ENCODE measurements at places on chromosomes 6 and 20.

DNA sequence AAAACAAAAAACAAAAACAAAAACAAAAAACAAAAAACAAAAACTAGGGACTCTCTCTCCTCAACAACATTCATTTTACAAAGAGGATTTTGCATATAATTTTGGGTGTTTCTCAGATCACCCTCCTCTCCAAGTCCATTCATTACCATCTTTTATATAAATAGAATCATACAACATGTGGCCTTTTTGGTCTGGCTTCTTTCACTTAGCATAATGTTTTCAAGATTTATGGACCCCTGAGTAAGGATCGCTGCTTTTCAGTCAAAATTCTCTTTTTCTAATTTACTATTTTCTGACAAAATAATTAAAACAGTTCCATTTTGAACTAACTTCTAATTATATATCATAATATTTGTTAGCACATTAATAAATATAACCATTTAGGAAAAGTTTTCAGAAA is 94.8 kb downstream of the UBE3D start:
- no peak for DNase-seq

- no peak for DNase-seq
These were observed 173.3 kb downstream of the PTPRK start for GRCh38 chr6:128347123-128347522.

GRCh38 chr20:9912858-9913434 is 74.1 kb upstream of the PAK5 start:
- DNase-seq: peak; percentile 3

GRCh38 chr6:132361101-132361500 is 40.2 kb downstream of the MOXD1 start:
- DNase-seq: no peak

DNA sequence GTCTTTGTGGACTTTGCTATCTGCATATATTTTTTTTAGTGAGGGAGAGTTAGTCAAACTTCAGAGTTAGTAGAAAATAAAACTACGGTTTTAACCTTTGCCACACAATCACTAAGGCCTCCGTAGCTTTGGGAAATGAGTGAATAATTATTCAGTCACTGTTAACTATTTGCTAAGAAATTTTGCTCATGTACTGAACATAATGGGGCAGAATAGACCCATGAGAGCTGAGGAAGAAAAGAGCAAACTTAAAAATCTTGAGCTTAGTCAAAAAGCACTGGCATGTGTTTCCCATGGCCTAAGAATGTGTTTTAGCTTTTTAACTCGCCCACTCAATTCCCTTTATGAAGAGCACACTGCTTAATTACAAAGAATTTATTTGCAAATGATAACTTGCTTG is 60.4 kb upstream of the SUPT3H start:
- DNase-seq: no peak

DNA sequence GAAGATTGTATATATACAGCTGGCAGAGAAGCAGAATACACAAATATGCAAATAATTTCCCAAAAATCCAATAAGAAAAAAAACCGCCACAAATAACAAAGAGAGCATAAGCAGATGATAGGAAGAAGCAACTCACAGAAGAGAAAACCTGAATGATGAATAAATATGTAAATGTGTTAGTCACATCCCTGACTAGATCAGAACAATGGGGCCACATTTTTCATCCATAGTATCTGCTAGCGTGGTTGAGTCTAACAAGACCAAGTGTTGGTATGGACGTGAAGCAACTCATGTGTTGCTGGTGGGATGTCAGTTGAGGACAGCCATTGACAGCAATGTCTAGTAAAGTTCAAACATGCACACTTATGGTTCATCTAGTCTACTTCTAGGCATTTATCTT is 3.9 kb upstream of the SLC22A3 start:
- DNase-seq: no peak

- peak; percentile 3 for DNase-seq
These were observed 317.0 kb downstream of the CDC5L start for GRCh38 chr6:44704240-44705150.

DNA sequence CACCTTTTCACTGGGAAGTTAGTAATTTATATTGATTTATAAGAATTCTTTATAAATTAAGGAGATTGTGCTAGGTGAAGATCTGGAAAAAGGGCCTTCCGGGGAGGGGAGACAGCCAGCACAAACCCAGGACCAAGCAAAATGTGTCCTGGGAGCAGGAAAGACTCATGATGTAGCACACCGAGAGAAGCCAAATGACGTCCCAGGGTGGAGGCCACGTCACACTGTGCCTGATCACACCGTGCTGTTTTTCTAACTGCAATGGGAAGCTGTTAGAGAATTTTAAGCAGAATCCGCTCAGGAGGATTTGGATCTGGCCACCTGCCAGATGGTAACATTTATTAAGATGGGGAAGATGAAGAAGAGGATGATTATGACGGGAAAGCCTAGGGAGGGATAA is 72.7 kb upstream of the AKAP12 start:
- no peak for DNase-seq

DNA sequence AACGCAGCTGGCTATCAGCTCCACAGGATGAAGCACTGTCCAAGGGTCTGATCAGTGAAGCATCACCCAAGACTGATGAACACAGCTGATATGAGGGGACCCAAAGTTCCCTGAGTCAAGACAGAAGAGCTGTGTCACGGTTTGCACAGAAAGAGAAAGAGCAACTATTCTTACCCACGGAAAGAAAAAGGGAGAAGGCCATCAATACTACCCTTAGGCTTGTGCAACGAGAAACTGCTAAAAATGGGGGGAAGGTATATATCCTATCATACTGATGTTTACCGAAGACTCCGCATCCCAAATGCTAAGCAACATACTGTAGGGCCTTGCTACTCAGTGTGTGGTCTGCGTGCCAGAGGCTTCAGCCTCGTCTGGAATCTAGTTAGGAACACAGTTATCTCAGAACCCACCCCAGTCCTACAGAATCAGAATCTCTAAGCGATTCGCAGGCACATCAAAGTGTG is 665 bp downstream of the FASTKD5 start:
- no peak for DNase-seq
